Left ventricle myocardium superior (tissue), 1 donor: ENCODE measurements at places on chromosomes 7 and 10. TPM values are rescaled to one million over a fixed set of nuclear protein-coding genes. Genes with fewer than 3 reads are reported as not detected.

IGFBP1 gene
- total RNA-seq = not detected

CAV1 gene
- 362 TPM for total RNA-seq

TRIL gene
- total RNA-seq = 2.4 TPM

OR2A5 gene
- total RNA-seq = not detected

AP3M1 gene
- total RNA-seq = 27.9 TPM

GPR15LG gene
- total RNA-seq = not detected

CC2D2B gene
- total RNA-seq = 0.45 TPM

CCDC172 gene
- not detected for total RNA-seq

STRIP2 gene
- total RNA-seq = 23.3 TPM

PIK3CG gene
- 2.3 TPM for total RNA-seq

MOGAT3 gene
- not detected for total RNA-seq

SGCE gene
- total RNA-seq = 17.4 TPM

NPS gene
- total RNA-seq = not detected

CLDN3 gene
- total RNA-seq = not detected

AOC1 gene
- 0.17 TPM for total RNA-seq

ECHS1 gene
- 226 TPM for total RNA-seq

TMEM273 gene
- 17.6 TPM for total RNA-seq

ITPRID1 gene
- not detected for total RNA-seq

LRIT1 gene
- total RNA-seq = not detected

KCP gene
- total RNA-seq = 0.12 TPM

FAM25G gene
- total RNA-seq = not detected

GTPBP4 gene
- 27.8 TPM for total RNA-seq

RSPH10B gene
- total RNA-seq = not detected

PCLO gene
- 2.9 TPM for total RNA-seq

GDF10 gene
- 0.32 TPM for total RNA-seq

MYH16 gene
- not detected for total RNA-seq

CH25H gene
- 0.25 TPM for total RNA-seq

ACTR3C gene
- total RNA-seq = 4.0 TPM

SLC13A1 gene
- not detected for total RNA-seq

MLLT10 gene
- total RNA-seq = 26.1 TPM

SFMBT2 gene
- 11.0 TPM for total RNA-seq

BTBD16 gene
- not detected for total RNA-seq

ANK3 gene
- 188 TPM for total RNA-seq

IKZF1 gene
- 3.7 TPM for total RNA-seq

MYL10 gene
- not detected for total RNA-seq

TEX36 gene
- total RNA-seq = not detected

BMPR1A gene
- 48.4 TPM for total RNA-seq

EEPD1 gene
- total RNA-seq = 9.6 TPM

ABHD11 gene
- 24.0 TPM for total RNA-seq

HKDC1 gene
- total RNA-seq = not detected

TFR2 gene
- total RNA-seq = not detected

HMX2 gene
- not detected for total RNA-seq

NPFFR1 gene
- 0.02 TPM for total RNA-seq

NRCAM gene
- total RNA-seq = 0.62 TPM

PDZD7 gene
- total RNA-seq = 0.17 TPM

IQUB gene
- total RNA-seq = 0.32 TPM

DEPP1 gene
- 32.2 TPM for total RNA-seq
